ENCODE measurements at places on chromosomes 13 and 19.

DNA sequence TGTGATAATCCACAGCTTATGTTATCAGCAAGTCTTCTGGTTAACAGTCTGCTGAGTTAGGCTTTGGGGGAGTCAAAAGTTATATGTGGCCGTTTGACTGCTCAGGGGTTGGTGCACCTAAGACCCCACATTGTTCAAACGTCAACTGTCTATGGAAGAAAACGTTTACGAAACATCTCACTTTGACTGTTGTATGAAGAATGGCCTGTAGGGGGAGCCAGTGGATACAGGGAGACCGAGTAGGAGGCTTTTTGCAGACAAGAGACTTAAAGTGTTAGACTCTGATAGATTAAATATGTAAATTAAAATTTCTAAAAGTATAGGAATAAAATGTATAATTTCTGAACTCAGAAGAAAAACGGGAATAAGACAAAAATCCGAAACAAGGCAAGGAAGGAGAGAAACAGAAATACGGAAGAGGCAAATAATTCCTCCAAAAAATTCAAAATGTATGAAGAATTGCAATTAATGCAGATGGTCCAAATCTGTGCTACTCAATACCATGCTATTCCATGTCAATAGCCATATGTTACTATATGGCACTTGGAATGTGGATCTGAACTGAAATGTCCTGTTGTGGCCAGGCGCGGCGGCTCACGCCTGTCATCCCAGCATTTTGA is 37.8 kb downstream of the TNFSF14 start:
- peak; percentile 58 for DNase-seq

- DNase-seq = no peak
These were observed 138.8 kb upstream of the RNF113B start for GRCh38 chr13:98315902-98316301.

DNA sequence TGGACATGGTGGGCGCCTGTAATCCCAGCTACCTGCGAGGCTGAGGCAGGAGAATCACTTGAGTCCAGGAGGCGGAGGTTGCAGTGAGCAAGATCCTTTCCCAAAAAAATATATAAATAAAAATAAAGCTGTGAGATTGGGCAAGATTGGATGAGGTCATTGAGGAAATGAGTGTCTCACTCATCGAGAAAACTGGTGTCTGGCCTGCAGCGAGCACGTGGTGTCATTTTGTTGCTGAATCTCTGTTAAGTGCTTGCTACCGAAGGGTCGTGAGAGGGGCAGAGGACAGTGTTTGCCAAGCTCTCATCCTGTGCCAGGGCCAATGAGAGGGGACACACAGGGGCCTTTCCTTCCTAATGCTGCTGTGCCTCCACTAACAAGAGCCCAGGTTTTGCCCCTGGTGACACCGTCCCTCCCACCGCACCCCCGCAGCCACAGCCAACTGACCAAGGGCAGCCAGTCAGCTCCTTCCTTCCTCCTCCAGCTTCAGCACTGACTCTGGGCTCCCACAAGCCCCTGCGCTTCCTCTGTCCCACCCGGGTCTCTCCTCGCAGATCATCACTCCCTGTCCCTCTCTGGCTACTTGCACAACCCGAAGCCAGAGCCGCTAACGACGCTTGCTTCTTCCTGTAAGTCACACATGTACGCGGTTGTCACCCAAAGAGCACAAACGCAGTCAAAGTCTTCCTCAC is 3.2 kb downstream of the POLD1 start:
- DNase-seq = no peak

- peak; percentile 3 for DNase-seq
These were observed 5.5 kb upstream of the ADAMTS10 start for GRCh38 chr19:8615813-8616596.

DNA sequence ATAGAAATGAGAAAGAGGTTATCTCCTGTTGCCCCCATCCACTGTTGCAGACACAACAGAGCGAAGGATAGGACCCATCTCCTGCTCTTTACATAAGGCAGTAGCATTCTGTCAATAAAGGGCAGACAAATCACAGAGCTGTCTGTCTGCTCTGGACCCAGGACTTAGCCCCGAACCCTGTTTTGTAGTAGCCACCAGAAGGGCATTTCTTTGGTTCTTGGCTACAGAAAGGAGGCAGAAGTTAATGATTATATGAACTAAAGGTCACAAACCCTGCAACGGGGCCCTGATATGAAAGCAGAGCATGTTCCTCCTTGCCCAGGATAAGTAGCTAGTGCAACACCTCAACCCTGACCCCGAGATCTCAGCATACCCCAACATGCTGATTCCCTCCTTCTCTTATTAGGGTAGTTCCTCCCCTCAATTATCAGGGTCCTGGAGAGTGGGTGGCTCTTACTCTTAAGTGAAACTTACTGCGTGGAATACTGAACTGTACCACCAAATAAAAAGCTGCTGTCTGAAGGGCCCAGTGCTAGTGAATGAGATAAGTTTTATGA is 680.4 kb upstream of the SPRY2 start:
- DNase-seq = no peak

DNA sequence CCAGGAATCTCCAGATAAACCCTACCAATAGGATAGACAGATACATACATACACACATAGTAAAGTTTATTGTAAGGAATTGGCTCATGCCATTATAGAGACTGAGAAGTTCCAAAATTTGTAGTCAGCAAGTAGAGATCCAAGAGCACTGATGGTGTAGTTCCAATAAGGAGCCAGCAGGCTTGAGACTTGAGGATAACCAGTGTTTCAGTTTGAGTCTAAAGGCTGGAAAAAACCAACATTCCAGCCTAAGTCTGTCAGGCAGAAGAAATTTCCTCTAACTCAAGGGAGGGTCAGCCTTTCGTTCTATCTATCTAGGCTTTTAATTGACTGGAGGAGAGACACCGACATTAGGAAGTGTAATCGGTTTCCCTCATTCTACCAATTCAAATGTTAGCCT is 110.2 kb upstream of the TSHZ3 start:
- DNase-seq = no peak

DNA sequence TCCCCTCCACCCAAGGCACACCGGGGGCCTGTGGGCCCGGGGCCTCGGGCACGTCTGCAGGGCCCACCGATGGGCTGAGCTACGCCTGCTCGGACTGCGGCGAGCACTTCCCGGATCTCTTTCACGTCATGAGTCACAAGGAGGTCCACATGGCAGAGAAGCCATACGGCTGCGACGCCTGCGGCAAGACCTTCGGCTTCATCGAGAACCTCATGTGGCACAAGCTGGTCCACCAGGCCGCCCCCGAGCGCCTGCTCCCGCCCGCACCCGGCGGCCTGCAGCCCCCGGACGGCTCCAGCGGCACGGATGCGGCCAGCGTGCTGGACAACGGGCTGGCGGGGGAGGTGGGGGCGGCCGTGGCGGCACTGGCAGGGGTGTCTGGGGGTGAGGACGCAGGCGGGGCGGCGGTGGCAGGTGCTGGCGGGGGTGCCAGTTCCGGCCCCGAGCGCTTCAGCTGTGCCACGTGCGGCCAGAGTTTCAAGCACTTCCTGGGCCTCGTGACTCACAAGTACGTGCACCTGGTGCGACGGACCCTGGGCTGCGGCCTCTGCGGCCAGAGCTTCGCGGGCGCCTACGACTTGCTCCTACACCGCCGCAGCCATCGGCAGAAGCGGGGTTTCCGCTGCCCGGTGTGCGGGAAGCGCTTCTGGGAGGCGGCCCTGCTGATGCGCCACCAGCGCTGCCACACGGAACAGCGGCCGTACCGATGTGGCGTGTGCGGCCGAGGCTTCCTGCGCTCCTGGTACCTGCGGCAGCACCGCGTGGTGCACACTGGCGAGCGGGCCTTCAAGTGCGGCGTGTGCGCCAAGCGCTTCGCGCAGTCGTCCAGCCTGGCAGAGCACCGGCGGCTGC is 8.6 kb downstream of the ZNF784 start:
- DNase-seq = no peak

DNA sequence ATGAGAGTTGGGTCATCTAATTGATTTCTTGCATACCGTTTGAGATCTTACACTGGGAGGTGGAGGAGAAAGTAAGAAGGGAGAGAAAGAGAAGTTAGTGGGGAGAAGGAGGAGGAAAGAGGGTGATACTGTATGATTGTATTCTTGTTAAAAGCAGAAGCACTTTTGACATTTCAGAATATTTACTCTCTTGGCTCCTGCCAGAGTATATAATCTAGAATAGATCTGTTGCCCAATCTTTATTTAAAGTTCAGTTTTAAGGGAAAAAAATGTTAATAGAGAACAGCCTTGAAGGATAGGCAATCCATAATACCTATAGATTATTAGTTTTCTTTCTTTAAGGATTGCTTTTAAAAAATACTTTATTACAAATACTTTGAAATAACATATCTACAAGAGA is 41.5 kb downstream of the PDS5B start:
- no peak for DNase-seq

- no peak for DNase-seq
These were observed 150.6 kb upstream of the SPACA7 start for GRCh38 chr13:112225429-112226090.

GRCh38 chr13:24183741-24184182 is 23.2 kb downstream of the SPATA13 start:
- no peak for DNase-seq

GRCh38 chr13:91141543-91142061 is 205.9 kb upstream of the MIR17HG start:
- no peak for DNase-seq

DNA sequence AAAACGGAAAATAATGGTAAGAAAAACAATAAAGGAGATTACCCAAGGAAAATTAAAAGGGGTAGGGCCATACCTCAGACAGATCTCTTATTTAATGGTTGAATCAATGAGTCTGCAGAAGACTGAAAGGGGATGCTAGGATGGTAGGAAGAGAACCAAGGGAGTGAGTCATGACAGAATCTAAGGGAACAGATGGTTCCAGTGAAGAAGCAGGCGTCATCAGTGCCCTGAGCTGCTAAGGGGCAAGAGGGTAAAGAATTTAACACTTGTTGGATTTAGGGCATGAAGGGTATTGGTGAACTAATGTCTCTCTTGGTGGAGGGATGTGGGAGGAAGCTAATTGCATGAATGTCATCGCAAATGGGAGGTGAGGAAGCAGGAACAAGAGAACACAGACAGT is 329.2 kb upstream of the TSHZ3 start:
- DNase-seq = no peak

DNA sequence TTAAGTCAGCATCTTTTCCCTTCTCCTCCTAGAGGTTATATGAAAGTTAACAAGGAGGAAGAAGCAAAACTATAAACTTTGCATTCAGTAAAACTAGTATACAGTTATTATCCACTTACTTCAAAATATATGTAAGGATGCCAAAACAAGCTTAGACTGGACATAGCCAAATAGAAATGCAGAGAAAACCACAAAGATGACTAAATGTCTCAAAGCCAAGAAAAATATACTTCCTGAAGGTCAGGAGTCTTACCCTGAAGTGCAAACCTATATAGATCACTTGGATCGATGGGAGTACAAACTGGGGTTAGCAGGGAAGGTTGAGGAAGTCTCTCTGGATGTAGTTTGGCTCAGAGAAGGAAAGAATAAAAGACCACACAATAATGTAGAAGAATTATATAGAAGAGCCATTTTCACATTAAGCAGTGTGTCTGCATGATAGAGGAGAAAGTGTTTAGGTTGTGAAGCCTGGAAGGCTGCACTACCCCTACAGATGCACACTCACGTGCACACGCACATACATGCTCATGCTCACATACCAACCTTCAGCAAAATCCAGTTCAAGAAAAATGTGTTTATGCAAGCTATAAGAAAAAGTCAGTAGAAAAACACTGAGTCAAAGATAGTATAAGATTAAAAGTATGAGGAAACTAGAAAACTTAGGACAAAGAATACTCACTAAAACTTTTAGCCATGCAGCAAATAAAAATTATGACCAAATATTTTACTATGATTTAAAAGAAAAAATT is 112.1 kb upstream of the RXFP2 start:
- no peak for DNase-seq

DNA sequence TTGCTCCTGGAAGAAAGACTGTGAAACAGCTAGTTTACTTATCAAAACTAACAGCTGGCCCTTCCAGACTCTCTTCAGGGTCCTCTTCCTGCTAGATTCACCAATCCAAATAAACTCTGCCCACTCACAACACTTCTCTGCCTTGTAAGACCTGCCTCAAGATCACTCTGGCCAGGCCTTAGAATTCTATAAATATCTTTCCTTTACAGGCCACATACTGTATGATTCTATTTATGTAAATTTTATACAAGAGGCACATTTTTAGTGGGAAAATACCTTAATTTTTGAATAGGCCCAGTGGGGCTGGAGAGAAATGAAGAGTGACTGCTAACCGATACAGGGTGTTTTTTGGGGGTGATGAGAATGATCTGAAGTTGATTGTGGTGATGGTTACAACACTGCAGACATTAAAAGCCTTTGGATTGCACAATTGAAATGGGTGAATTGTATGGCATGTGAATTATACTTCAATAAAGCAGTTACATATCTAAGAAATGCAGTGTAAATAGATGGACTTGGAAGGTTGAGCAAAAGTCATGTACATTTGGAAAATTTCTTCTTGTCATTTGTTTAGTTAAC is 141.8 kb downstream of the GPC5 start:
- no peak for DNase-seq

GRCh38 chr13:59842507-59842906 is 321.2 kb downstream of the DIAPH3 start:
- no peak for DNase-seq

DNA sequence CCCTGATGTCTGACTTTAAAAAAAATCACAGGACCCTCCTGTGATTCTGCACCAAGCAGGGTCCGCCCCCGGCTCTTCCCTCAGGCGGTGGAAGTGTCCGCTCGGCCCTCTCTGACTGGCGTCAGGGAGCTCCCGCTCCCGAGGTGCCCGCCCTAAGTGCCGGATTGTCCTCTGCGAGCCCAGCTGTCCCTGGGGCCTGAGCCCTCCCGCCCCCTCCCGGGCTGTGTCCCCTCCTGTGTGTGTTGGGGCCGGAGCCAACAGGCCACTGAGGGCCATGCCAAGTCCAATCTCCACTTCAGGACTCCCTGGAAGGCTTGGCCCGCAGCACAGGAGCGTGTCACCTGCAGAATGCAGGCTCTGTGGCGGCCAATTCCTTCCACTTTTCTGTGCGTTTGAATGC is 25.4 kb downstream of the MAP2K2 start:
- DNase-seq = no peak

DNA sequence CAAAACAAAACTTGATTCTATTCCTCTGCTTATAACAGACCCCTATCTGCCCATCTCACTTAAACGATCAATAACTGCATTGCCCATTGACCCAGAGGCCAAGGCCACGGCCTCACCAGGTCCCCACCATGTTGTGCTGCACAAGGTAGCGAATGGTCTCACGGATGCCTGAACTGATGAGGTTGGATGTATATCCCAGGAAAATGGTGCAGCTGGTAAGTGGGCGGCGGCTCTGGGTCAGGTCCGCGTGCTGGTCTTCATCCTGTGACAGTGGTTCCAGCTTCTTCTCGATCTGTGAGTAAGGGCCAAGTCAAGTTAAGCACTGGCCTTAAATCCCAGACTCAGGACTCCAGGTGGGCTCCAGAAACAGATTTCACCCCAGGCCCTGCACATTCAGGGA is 1.6 kb downstream of the DHPS start:
- DNase-seq = no peak

DNA sequence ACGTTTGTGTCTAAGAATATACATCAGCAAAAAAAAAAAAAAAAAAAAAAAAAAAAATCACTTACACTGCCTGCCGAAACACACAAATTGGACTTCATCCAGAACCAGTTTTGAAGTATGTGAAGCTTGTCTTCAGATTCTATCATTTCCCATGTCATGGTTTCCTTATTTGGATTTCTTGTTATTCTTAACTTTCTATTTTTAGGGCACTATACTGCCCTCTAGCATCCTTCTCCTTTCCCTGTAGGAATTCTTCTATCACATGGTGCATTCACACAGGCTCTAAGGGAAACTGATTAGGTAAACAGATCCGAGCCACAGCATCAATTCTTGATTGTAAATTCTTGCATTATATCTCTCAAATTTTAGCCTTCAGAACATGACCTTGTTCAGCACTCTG is 1507.5 kb downstream of the OLFM4 start:
- no peak for DNase-seq

GRCh38 chr13:44148159-44148914 is 225.3 kb upstream of the SERP2 start:
- DNase-seq = no peak

Measured in DMS79 treated with DMSO at 0.1 percent for 48 hours (cell line).